ENCODE measurements at places on chromosomes 1 and 21.

- DNase-seq, result no peak
Observed at GRCh38 chr1:25896266-25896665, 10.0 kb downstream of the STMN1 start.

- DNase-seq, result no peak
Observed at GRCh38 chr1:178684111-178684510, 40.9 kb upstream of the RALGPS2 start.

GRCh38 chr1:21640653-21641052, 28.5 kb downstream of the RAP1GAP start:
- DNase-seq, result no peak

GRCh38 chr21:42608446-42608845, 45.0 kb upstream of the PDE9A start:
- DNase-seq, result no peak

DNA sequence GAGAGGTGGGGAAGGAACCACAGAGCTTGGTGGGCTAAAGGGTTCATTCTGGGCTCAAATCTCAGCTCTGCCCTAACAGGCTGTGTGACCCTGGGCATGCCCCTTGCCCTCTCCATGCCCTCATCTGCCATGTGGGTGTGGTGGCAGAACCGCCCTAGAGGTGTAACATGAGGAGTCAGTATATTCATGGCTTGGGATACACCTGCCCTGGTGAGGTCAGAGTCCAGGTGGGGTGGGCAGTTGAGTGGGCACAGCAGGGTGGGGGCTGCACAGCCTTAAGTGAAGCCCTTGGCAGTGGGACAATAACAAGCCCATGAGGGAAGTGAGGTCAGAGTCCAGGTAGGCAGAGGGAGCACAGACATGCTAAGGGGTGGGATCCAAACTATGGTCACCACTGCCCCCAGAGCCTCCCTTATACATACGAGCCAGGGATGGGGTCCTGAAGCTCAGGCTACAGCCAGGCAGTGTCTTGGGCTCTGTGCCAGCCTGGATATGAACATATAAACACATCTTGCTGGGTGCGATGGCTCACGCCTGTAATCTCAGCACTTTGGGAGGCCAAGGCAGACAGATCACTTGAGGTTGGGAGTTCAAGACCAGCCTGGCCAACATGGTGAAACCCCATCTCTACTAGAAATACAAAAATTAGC, 59.0 kb upstream of the EFHD2 start:
- no peak for DNase-seq
